ENCODE measurements at places on chromosomes 1 and 21. TPM values are rescaled to one million over a fixed set of nuclear protein-coding genes. Genes with fewer than 3 reads are reported as not detected.

- DNase-seq: no peak
Measured at GRCh38 chr1:9751971-9752370, 71.8 kb downstream of the CLSTN1 start.

- DNase-seq: peak; percentile 78
Measured at GRCh38 chr1:168408539-168408865, 127.8 kb downstream of the TBX19 start.

GRCh38 chr1:3209201-3209600, 140.2 kb downstream of the PRDM16 start:
- DNase-seq: no peak

- peak; percentile 22 for DNase-seq
Measured at GRCh38 chr1:58968360-58968952, 184.6 kb upstream of the JUN start.

DNA sequence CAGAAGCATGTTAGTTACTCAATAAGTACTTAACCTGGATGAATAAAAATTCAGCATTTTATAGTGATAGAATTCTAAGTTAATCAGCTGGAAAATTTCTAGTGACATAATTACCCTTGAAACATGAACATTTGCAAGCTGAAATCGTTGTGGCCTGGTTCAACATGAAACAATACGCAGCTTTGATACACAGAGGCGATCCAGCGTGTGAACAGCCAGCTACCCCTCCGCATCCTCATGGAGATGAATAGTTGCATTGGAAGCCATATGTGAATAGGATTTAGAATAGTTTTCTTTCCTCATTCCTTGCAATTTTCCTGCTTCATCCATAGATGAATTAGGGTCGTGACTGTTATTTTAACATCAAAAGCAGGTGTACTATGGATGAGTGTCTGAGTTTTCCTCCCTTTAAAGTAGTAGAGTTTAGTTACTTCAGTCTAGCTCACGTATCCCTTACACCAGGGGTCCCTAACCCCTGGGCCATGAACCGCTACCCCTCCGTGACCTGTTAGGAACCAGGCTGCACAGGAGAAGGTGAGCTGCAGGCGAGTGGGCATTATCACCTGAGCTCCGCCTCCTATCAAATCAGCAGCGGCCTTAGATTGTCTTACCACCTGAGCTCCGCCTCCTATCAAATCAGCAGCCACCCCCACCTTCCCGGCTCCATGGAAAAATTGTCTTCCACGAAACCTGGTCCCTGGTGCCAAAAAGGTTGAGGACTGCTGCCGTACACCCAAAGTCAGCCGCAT, 6.2 kb upstream of the TARBP1 start:
- DNase-seq: no peak

DNA sequence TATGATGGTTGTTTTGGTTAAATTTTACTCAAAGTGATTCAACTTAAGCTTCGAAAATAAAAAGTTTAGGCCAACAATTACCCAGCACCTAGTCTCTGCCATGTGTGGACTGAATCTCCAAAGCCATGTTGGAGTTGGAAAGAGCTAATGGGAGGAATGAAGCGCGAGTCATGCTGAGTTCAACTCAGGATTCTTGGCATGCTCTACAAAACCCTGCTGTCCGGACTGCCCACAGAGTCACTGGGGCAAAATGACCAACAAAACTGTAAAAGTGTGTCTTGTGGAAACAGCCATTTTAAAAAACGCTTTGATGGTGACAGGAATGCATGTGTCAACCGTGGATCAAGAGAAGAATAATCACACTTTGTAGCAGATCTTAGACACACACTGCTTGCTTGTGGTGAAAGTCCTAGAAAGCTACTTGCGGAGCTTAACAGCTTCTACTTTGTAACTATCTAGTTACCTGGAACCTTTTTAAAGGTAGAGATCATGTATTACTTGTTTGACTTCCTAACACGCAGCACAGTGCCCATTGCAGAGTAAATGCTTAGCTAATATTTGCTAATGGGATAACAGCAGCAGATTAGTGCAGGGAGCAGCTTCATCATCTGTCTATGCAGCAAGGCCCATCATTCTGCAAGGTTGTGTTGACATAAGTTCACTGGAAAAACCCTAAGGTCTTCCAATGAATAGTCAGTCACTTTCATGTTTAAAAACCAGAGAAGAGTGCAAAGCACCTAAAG, 7.0 kb upstream of the GBP6 start:
- DNase-seq: peak; percentile 81

DNA sequence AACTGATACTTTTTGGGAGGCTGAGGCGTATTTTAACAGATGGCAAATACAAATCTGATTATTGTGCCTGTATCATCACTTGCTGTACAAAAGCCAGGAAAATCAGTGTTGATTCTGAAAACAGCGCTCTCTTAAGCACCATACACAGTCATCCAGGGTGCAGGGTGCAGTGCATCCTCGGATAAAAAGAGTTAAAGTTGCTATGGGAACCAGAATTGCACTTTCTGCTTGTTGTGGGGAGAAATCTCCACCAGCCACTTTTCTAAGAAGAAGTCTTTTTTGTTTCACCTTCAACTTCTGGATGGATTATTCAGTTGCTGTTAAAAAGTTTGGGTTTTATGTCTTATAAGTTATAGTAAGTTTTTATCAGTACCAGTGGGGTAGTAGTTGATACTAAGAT, 3.8 kb downstream of the LAMC1 start:
- peak; percentile 62 for DNase-seq

GRCh38 chr1:91724231-91724630, 161.7 kb downstream of the TGFBR3 start:
- no peak for DNase-seq

- DNase-seq: no peak
Measured at GRCh38 chr1:85952460-85952859, 204.1 kb downstream of the COL24A1 start.

DNA sequence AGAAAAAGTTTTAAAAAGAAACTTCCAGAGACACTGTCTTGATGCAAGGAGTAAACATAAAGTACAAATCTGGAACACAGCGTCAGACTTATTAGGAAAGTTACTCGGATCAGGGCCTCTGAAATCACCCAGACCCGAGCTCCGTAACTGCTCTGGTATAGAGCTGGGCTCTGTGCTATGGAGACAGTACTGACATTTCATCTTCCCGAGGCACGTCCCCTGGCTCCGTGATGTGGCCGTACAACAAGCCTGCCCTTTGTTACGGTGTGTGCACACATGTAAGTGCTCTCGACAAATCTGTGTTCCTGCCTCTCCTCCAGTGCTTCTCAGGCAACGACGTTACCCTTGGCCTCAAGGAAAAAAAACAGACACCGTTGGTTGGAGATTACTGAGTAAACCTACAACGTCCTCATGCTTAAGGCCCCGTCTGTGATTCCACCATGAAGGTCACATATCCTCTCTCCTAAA, 107.0 kb upstream of the IRF2BP2 start:
- no peak for DNase-seq

GRCh38 chr1:236920286-236920894, 83.9 kb downstream of the MT1HL1 start:
- DNase-seq: no peak

DNA sequence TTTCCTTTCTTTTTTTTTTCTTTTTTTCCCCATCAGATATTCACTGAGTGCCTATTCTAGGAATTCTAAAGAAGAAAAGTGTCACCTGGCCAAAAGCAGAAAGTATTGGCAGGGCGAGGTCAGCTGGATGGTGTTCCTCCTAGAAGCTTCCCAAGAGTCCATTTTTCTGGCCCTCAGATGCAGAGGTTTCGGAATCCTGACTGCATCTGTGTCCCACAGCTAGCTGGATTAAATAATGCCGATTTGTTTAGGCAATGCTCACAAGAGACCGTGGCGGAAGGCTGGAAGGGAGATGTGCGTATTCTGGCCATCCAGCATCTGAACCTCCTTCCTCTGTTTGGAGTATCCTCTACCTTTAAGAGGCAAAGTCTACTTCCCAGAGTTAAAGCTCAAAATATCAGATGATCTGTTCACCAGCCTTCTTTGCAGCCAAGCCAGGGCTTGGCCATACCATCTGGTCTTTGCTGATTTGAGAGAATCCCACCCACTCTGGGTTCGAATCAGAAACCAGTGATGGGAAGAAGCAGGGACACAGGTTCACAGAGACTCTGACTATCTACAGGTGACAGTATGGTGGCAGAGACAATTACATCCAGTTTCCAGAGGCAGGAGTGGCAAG, 5.4 kb upstream of the TENT5C start:
- DNase-seq: no peak

GRCh38 chr1:156384007-156384406, 15.0 kb downstream of the RHBG start:
- DNase-seq: no peak

- peak; percentile 1 for DNase-seq
Measured at GRCh38 chr1:48069662-48070395, 72.6 kb upstream of the TRABD2B start.

DNA sequence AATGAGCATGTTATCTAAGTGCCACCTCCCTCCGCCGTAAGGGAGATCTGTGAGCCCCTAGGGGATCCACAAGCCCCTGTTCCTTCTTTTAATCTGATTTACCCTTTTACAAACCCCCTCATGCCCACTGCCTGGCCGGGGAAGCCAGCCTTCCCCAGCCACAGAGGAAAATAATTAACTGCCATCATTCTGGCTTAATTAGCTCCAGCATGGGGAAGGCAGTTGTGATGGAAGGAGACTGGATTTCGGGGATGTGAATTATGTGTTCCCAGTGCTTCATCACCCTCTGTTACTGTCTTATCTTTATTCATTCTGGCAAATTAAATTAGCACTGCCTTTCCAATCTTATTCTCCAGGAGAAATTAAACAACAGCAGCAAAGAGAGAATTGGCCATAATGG, 135.8 kb downstream of the PTPRU start:
- no peak for DNase-seq

DNA sequence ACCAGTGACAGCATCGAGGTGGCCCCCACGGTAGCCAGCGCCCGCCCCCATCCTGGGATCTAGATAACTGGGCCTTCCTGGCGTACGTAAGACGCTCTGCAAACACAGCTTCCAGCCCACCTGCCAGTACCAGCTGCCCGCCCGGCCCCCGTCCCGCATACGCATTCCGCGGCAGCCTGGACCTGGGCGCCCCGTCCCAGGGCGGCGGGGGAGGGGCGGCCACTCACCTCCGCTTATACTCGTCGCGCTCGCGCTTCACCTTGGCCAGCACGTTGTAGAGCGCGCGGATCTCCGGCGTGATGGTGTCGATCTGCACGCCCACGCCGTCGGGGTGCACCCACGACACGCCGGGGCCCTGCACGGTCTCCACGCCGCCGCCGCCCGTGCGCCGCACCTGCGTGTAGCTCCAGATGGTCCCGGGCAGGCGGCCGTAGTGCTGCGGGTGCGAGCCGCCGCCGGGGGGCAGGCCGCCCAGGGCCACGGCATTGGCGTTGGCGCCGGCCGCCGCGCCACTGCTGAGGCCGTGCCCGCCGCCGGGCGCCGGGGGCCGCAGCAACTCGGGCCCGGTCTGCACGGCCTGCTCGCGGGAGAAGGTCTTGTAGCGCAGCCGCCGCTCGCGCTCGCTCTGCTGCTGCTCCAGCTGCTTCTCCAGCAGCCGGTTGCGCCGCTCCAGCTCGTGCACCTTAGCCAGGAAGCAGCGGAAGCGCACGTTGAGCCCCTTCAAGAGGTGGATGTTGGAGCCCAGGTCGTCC, 859 bp downstream of the IFFO2 start:
- peak; percentile 51 for DNase-seq

- DNase-seq: peak; percentile 65
Measured at GRCh38 chr1:6927626-6928025, 142.4 kb downstream of the CAMTA1 start.

DNA sequence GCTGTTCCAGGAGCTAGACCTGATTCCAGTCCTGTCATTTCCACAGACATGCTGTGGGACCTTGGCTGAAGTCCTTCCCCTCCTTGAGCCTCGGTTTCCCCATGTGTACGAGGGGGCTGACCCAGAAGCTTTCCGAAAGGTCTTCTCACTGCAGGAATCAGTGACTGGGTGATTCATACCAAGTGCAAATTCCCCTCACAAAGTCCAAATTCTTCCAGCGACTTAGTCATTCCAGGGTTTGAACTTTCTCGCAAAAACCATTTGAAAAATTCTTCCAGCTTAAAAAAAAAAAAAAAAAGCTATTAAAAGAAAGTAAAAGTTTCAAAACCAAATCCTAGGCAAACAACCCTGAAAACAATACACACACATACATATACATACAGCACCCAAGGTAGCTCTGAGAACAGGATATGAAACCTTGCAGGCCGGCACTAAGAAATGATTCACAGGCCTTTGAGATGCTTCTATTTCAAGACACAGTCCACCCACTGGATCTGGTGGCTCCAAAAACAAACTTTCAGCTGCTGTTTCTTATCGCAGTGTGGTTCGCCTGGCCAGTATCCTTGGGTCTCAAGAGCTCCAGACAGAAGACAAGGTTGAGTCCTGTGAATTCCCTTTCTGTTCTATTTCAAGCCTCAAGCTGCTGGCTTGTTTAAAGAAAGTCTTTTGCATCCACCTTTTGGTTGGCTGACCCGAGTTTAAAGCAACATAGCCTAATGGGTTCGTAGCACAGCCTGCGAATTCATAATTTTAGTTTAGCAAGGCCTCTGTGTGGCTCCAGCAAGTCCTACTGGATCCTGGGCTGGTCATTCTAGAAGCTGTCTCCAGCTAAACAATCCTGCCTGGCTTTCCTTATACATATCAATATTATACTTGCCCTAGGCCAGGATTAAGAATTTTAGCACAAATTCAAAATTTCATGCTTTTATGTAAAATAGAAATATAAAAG, 18.0 kb upstream of the ID3 start:
- peak; percentile 91 for DNase-seq

DNA sequence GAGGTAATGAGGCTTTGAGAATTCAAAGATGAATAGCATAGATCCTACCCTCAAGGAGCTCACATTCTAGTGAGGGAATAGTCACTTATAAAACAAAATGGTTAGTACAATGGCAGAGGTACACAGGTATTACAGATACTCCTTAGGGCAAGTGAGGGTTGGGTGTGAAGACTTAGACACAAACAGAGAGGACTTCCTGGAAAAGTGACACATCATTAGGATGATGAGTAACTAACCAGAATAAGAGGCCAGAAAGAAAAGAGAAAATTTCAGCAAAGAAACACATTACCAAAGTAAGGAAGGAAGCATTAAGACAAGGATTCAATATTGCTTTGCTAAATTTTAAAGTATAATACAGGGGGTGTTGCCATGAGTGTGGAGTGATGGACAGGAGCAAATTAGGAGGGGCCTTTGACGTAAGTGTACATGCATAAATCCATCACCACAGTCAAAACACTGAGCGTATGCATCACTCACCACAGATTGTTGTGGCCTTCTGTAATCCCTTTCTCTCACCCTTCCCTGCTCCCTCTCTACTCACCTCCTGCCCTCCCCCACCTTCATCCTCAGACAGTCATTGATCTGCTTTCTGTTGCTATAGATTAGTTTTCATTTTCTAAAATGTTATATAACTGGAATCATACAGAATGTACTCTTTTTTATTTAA, 7.9 kb downstream of the CD53 start:
- peak; percentile 46 for DNase-seq

- DNase-seq: no peak
Measured at GRCh38 chr1:203359010-203359571, 8.2 kb upstream of the FMOD start.

GRCh38 chr1:211920602-211921226, 90.2 kb upstream of the LPGAT1 start:
- no peak for DNase-seq

The GPR37L1 gene
- not detected for total RNA-seq

The PROK1 gene
- total RNA-seq: 1.6 TPM

The OR2M3 gene
- not detected for total RNA-seq

The ALX3 gene
- total RNA-seq: not detected

The HSD3B2 gene
- total RNA-seq: not detected

The TBX15 gene
- 2.9 TPM for total RNA-seq

The CNKSR1 gene
- not detected for total RNA-seq

The TRAF3IP3 gene
- total RNA-seq: not detected

The KAZN gene
- 6.4 TPM for total RNA-seq

The ATP1A4 gene
- total RNA-seq: not detected

Data from M059J (cell line).